GM23248 (cell line): ENCODE measurements at places on chromosomes 3 and 15.

GRCh38 chr3:50126287-50127211 lies 28.6 kb upstream of the SEMA3F start:
- H3K4me3 ChIP-seq: no peak overlapping the region
- peak; percentile 47 for DNase-seq
- no peaks in the 10 kb centered on the region for H3K27me3 ChIP-seq
- no peak overlapping the region for H3K27ac ChIP-seq
- H3K4me1 ChIP-seq: 0 out of 2 replicates have a peak, but pooled peaks cover 4% of the 10 kb centered on the region

DNA sequence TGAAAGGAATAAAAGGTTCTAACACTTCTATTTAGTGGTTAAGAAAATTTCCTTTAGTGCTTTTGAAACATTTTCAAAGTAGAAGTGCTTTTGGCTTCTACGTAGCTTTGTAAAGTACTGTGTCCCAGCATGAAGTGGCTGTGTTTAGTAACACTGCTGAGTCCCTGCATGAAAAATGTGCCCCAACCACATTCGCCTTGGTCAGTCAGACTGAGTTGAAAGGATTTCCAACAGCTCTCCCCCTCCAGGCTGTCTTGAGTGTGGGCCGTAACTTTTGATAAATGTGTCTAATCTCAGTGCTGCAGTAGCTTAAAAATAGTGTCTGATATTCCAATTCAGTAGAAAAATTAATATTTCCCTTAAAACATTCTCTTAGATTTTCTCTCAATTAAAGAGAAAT lies 115.0 kb downstream of the NR1D2 start:
- peak; percentile 86 for DNase-seq
- H3K4me1 ChIP-seq: peaks cover 14% of the 10 kb centered on the region
- no peaks in the 10 kb centered on the region for H3K27me3 ChIP-seq
- peak overlapping the region; percentile 45 for H3K4me3 ChIP-seq
- H3K36me3 ChIP-seq: no peaks in the 10 kb centered on the region

DNA sequence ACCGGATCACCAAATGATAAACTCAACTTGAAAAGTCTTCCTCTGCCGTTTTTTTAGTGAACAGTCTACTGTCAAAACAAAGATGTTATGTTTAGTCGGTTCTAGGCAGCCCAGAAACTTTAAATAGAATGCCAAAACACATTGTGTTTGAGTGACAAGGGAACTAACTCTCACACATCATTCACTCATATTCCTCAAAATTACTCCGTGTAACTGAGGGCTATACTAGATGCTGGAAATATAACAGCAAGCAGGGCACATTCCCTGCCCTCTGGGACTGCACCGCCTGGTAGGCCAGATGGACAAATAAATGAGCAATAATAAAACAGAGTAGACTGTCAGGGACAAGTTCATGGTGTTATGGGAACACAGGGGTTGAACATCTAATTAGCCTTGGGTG lies 251.4 kb downstream of the MAGI1 start:
- peaks cover 12% of the 10 kb centered on the region for H3K4me1 ChIP-seq
- no peak for DNase-seq
- H3K36me3 ChIP-seq: no peaks in the 10 kb centered on the region
- H3K27me3 ChIP-seq: no peaks in the 10 kb centered on the region
- no peak overlapping the region for H3K27ac ChIP-seq
- no peak overlapping the region for H3K4me3 ChIP-seq

- H3K4me1 ChIP-seq: no peaks in the 10 kb centered on the region
- no peaks in the 10 kb centered on the region for H3K36me3 ChIP-seq
- peak; percentile 57 for DNase-seq
- H3K27me3 ChIP-seq: no peaks in the 10 kb centered on the region
- H3K27ac ChIP-seq: peak overlapping the region; percentile 64
Observed at GRCh38 chr15:90994059-90994416, 297 bp downstream of the PRC1 start.
